Ovary (tissue), 10 donors: ENCODE measurements at places on chromosomes 6 and 20. TPM values are rescaled to one million over a fixed set of nuclear protein-coding genes. Genes with fewer than 3 reads are reported as not detected.

The TTLL9 gene
- 0.47 TPM for total RNA-seq

DNA sequence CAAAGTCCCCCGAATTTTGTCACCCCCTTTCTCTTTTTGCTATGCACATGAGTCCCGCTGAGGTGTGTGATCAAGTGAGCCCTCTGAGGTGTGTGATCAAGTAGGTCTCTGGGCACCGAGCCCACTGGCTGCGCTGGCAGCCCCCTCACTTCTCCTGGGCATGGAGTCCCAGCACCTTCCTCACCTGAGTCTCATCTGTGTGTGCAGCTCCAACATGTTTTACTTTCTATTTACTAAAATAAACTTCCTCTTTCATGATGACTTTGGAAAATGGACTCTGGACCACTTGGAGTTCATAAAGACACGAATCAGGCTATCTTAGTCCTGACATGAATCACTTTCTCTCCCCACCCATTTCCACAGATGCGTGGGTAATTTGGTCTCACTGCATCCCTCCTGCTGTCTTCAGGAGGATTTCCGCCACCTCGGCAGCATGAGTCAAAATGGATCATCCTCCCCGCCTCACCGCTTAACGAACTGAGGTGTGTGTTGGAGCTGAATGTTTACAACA is 39.8 kb downstream of the PRDM1 start:
- no peak for DNase-seq
- no peak overlapping the region for H3K4me3 ChIP-seq
- no peak overlapping the region for H3K27ac ChIP-seq
- no peaks in the 10 kb centered on the region for H3K36me3 ChIP-seq
- no peaks in the 10 kb centered on the region for H3K4me1 ChIP-seq

GRCh38 chr6:53495506-53496499 is 49.1 kb downstream of the GCLC start:
- peaks cover 2% of the 10 kb centered on the region for H3K4me1 ChIP-seq
- H3K4me3 ChIP-seq: no peak overlapping the region
- no peak for DNase-seq
- no peaks in the 10 kb centered on the region for H3K36me3 ChIP-seq

The LAMA2 gene
- total RNA-seq: 145 TPM

DNA sequence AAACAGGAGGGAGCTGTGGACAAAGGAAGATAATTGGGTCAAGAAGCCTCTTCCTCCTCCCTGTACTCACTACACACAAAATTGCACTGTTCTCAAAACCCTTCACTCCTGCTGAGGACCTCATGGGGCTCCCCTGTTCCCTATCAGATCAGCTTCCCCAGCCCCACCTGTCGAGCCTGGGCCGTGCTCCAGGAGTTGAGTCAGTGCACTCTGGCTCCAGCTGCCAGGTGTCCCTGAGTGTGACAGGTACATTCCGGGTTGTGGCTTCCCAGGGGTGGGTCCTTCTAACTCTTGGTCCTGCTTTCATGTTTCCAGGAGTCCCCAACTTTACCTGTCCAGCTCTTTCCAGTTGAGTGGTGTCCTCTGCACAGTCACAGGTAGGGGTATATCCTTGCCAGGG is 8.4 kb downstream of the RAB5IF start:
- H3K27ac ChIP-seq: no peak overlapping the region
- H3K27me3 ChIP-seq: no peaks in the 10 kb centered on the region
- no peak for DNase-seq
- no peaks in the 10 kb centered on the region for H3K4me1 ChIP-seq
- H3K36me3 ChIP-seq: no peaks in the 10 kb centered on the region

The HS3ST5 gene
- total RNA-seq: not detected

GRCh38 chr6:32436995-32437836 is 2.5 kb upstream of the HLA-DRA start:
- H3K27me3 ChIP-seq: no peaks in the 10 kb centered on the region
- no peak overlapping the region for H3K27ac ChIP-seq
- no peak for DNase-seq
- H3K4me1 ChIP-seq: no peaks in the 10 kb centered on the region

GRCh38 chr6:158344534-158344933 is 32.3 kb downstream of the TULP4 start:
- no peaks in the 10 kb centered on the region for H3K27me3 ChIP-seq
- no peaks in the 10 kb centered on the region for H3K4me1 ChIP-seq
- H3K4me3 ChIP-seq: no peak overlapping the region
- H3K27ac ChIP-seq: no peak overlapping the region

DNA sequence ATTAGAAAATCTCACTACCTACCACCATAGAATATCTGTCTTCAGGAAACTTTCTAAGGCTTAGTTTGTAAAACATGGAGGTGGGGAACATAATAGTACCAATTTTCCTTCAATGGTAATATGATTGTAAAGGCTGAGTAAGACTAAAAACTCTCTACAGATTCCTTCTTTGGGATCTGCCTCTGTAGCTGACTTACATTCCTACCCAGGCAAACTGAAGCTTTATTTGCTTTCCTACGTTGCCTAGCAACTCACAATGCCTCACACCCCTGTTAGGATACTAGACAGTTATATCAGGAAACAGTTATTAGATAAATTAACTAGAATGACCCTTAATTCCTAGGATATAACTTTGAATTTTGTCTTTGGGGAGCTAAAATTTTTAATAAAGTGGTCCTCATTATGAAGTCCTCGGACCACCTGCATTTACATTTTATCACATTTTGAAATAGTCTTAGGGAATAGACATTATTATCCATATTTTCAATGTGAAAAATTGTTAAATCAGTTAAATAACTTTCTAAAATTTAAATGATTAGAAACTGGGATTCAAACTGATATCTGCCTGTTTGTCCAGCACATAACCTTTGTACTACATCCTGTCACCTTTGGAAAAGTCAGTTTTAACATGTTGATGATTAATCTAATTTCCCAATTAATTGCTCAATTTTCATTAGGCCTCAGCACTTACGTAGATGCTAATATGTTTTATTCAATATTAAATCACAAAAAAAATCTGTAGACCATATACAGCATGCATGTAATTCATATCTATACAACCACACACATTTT is 591.4 kb downstream of the RNF144B start:
- H3K4me3 ChIP-seq: no peak overlapping the region
- no peak overlapping the region for H3K27ac ChIP-seq
- H3K27me3 ChIP-seq: no peaks in the 10 kb centered on the region
- DNase-seq: no peak
- no peaks in the 10 kb centered on the region for H3K4me1 ChIP-seq

- H3K4me3 ChIP-seq: no peak overlapping the region
- no peaks in the 10 kb centered on the region for H3K27me3 ChIP-seq
- no peaks in the 10 kb centered on the region for H3K4me1 ChIP-seq
- H3K36me3 ChIP-seq: no peaks in the 10 kb centered on the region
- H3K27ac ChIP-seq: no peak overlapping the region
Measured at GRCh38 chr6:116847227-116847626, 18.3 kb upstream of the GPRC6A start.

DNA sequence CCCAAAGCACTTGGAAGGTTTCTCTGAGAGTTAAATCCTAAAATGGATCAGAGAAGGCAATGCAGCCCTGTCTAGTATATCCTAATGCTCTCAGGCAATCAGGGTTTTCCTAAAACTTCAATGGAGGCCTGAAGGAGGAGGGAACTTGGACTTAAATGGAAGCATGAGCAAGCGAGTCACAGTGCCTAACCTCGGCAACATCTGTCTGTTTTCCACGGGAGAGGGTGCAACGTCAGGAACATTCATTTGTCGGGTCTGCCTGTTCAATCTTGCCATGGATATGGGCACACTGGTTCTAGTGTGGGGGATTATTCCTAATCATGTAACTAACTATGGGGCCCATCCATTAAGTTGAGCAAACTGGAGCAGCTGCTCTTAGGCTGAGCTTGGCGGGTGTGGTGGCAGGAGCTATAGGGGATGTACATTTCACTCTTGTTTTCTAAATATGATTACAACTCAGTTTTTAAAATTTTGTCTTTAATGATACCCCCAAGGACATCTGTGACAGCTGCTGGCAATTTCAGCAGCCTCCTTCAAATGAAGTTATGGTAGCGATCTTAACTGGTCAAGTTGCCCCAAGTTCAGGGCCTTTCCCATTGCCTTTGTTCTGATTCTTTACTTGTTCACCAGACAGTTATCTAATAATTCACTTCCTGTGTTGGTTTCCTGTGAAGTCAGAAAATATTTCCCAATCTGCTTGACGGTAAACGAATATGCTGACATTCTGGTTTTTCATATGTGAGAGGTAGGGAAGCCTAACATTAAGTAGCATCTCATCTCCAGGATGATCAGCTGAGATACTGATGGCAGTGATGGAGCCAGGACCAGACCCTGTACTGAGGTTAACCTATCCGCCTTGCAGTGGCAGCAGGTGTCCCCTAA is 21.6 kb downstream of the DSE start:
- no peak for DNase-seq
- peaks cover 12% of the 10 kb centered on the region for H3K4me1 ChIP-seq
- H3K27ac ChIP-seq: no peak overlapping the region
- no peaks in the 10 kb centered on the region for H3K36me3 ChIP-seq
- H3K4me3 ChIP-seq: no peak overlapping the region
- H3K27me3 ChIP-seq: no peaks in the 10 kb centered on the region

The KHDRBS2 gene
- total RNA-seq: not detected

DNA sequence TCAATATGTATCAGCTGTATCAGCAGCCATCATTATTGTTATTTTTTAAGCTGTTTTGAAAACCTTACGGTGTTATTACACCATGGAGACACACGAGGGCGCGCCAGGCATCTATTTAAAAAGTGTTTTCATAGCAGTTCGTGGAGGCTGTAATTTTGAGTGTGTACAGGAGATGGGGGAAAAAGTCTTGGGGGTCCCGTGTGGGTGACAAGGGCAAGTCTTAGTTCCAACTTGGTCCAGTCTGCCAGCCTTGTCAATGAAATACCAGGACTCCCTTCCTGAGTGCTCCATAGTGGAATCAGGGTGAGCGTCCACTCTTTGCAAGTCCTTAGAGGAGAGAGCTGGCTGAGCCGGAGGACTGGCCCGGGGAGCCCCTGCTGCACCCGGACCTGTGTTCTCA is 43.3 kb downstream of the SLC2A10 start:
- no peak overlapping the region for H3K4me3 ChIP-seq
- H3K36me3 ChIP-seq: no peaks in the 10 kb centered on the region
- peak; percentile 66 for DNase-seq
- no peaks in the 10 kb centered on the region for H3K27me3 ChIP-seq

GRCh38 chr6:25013246-25013645 is 77.5 kb upstream of the RIPOR2 start:
- no peaks in the 10 kb centered on the region for H3K4me1 ChIP-seq
- no peaks in the 10 kb centered on the region for H3K36me3 ChIP-seq
- no peaks in the 10 kb centered on the region for H3K27me3 ChIP-seq
- no peak for DNase-seq

The COL9A1 gene
- total RNA-seq: not detected

GRCh38 chr20:46713957-46714834 is 4.7 kb downstream of the SLC2A10 start:
- H3K4me3 ChIP-seq: no peak overlapping the region
- no peak overlapping the region for H3K27ac ChIP-seq
- no peak for DNase-seq
- no peaks in the 10 kb centered on the region for H3K27me3 ChIP-seq
- H3K36me3 ChIP-seq: no peaks in the 10 kb centered on the region

- H3K4me1 ChIP-seq: no peaks in the 10 kb centered on the region
- no peaks in the 10 kb centered on the region for H3K27me3 ChIP-seq
- H3K4me3 ChIP-seq: no peak overlapping the region
- H3K36me3 ChIP-seq: no peaks in the 10 kb centered on the region
- H3K27ac ChIP-seq: no peak overlapping the region
- DNase-seq: peak; percentile 20
Measured at GRCh38 chr6:16901782-16902181, 140.5 kb upstream of the ATXN1 start.

DNA sequence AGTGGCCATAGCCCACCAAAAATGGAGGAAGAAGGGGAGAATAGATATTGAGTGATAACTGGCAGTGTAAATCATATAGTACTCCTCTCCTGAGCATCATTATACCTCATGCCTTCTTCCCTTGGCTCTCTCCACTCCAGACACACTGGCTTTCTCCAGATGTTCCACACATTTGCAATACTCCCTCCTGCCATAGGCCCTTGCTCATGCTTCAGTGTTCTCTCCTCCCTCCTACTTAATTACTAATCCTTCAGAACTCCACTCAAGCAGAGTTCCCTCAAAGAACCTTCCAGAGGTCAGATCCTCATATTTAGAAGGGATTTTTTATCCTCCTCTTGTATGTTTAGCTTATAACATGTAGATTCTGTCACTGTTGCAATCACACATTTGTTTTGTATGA is 279.5 kb upstream of the SUPT3H start:
- H3K36me3 ChIP-seq: no peaks in the 10 kb centered on the region
- DNase-seq: no peak
- no peak overlapping the region for H3K27ac ChIP-seq
- H3K4me3 ChIP-seq: no peak overlapping the region
- H3K27me3 ChIP-seq: no peaks in the 10 kb centered on the region
- H3K4me1 ChIP-seq: no peaks in the 10 kb centered on the region

The SLC13A3 gene
- 5.1 TPM for total RNA-seq

- DNase-seq: no peak
- H3K4me3 ChIP-seq: no peak overlapping the region
Measured at GRCh38 chr6:156972145-156972544, 195.0 kb downstream of the ARID1B start.
